Fibroblast of skin of abdomen (primary cell): ENCODE measurements at places on chromosomes 7 and 10.

- DNase-seq: peak; percentile 45
Measured at GRCh38 chr10:75211007-75211691, 553 bp downstream of the VDAC2 start.

DNA sequence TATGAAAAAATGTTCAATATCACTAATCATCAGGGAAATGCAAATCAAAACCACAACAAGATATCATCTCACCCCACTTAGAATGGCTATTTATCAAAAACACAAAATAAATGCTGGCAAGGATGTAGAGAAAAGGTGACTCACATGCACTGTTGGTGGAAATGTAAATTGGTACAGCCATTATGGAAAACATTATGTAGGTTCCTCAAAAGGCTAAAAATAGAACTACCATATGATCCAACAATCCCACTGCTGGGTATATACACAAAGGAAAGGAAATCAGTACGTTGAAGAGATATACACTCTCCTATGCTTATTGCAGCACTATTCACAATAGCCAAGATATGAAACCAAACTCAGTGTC is 50.2 kb downstream of the CDK1 start:
- peak; percentile 55 for DNase-seq

GRCh38 chr7:40439686-40440085 is 304.9 kb downstream of the SUGCT start:
- DNase-seq: peak; percentile 69

GRCh38 chr10:43795639-43796038 is 147.0 kb upstream of the ZNF32 start:
- no peak for DNase-seq

GRCh38 chr7:104857458-104858425 is 156.3 kb upstream of the KMT2E start:
- DNase-seq: no peak

- DNase-seq: no peak
Measured at GRCh38 chr10:86163522-86164173, 202.9 kb downstream of the GRID1 start.

- peak; percentile 66 for DNase-seq
Measured at GRCh38 chr7:29723599-29723998, 82.7 kb upstream of the WIPF3 start.

DNA sequence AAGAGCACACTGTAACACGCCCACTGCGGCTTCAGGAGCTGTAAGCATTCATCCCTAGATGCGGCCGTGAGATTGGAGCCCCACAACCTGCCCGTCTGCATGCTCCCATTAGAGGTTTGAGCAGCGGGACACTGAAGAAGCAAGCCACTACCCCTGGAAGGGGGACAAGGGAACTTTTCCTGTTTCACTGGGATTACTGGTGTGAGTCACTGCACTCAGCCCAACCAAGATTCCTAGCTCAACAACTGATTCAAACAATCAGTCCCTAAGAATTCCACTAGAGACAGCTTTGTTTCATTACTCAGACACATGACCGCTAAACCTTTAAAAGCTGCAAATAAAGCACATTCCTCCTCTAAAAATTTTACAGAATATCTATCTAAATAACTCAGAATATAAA is 69.8 kb downstream of the ORC5 start:
- DNase-seq: peak; percentile 50

DNA sequence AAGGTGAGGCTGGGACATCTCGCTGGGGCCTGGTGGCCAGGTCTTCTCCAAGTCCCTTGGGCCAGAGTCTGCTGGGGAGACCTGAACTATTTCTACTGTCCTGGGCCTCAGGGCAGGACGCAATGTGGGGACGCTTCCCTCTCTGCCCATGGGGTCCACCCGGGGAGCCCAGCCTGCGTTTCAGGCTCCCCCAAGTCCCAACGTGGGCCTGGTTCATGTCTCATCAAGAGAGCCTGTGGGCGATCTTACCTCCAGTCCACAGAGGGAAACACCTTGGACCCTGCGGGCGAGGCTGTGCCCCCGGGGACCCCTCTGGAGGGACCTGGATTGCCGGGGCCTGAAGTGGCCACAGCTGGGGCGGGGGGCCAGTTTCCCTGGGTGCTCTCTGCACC is 91.7 kb downstream of the DNAJB6 start:
- DNase-seq: no peak

- peak; percentile 86 for DNase-seq
Measured at GRCh38 chr10:13716081-13717071, 129.6 kb downstream of the PRPF18 start.

DNA sequence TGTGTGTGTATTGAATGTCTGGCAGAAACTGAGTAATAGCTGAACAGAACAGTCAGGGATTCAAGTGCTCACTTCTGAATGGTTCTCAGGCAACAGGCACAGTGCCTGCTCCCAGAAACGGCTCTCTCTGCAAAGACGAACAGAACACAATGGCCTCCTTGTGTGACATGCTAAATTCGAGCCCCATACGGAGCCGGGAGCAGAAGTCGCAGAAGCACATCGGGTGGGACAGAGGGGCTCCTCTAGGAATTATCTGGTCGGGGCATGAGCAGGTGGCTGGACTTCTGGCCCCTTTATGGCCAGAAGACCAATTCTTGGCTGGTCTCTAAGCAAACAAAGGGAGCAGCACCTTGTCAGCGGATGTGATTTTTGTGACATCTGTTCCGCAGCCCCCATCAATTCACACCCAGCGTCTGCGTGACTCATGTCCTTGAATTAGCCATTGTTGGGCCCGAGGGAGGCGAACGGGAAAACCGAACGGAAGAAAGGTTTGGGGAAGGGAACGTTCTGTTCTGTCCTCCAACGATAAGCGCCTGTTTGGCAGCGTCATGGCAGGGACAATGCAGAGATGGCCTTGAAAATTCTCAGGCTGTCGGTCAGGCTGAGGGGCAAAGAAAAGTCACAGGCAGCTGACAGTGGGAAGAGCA is 47.3 kb upstream of the NPTX2 start:
- DNase-seq: no peak

DNA sequence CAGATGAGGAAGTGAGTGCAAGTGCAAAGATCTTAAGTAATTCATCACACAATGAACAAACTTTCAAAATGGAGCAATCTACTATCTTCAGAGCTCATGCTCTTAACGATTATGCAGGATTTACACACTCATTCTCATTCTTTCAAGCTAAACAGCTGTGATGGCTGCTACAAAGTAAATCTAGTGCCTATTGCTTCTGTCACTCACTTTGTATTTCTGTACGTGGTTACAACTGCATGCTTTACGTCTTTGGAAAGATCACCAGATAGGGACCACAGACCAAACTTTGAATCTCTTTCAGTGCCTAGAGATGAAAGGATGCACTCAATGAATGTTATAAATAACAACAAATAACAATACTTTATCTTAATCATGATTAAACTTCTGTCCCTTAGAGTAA is 194.6 kb downstream of the MAGI2 start:
- no peak for DNase-seq

DNA sequence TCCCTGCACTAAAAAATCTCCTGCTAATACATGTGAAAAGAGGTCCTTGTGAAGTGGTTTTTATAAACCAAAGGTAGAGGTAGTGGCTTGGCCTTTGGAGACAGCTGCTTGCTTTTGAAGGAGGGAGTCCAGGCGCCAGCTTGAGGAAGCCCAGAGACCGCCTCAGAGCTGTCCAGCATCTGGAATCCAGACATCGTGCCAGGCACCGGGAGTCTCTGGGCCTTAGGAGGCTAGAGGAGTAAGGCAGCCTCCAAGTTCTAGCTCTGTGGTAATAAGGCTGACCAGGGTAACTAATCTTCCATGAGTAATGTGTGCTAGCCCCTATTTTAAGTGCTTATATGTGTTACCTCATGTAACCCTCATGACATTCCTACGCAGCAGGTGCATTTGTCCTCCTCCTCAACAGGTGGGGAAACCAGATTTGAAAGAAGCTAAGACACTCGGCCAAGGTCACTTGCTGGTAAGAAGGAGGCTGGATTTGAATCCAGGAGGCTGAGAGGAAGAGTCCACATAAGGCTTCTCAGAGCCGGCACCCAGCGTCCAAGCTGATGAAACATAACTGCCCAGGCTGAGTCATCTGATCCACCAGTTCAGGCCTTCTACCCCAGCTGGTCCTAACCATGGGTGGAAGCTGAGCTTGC is 26.1 kb downstream of the PRLHR start:
- no peak for DNase-seq

DNA sequence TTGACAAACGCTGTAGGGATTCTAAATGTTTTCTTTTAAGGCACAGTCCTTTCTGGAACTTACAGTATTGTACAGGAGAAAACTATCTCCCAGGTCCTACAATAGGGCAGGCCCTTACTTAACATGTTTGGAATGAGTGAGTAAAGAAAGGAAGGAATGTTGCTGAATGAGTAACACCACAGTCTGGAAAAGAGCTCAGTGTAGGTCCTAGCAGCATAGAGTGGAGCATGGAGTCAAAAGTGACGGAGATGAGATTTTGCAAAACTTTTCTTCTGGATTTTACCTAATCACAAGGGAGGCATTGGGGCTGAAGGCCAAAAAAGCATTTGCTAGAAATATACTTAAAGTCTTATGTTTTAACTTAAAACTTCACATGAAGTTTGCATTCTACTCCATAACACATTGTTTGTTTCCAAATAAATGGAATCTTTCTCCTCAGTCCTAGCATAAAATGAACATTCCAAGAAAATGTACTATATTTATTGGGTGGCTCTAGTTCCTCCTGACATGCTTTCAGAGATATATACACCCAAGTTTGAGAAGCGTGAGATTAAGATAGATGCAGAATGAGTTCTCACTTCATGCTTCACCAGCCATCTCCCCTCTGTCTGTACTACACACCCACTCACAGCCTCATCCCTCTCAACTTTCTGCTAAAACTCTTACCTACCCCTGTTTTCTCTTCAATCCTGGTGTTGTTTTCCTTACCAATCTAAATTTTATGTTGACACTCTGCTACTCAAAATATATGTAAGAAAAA is 20.2 kb upstream of the ADD3 start:
- DNase-seq: peak; percentile 88

- no peak for DNase-seq
Measured at GRCh38 chr7:151777908-151778670, 98.8 kb downstream of the PRKAG2 start.

- no peak for DNase-seq
Measured at GRCh38 chr7:112104120-112104519, 102.1 kb downstream of the DOCK4 start.

GRCh38 chr7:11185179-11185815 is 211.6 kb downstream of the PHF14 start:
- DNase-seq: peak; percentile 77

DNA sequence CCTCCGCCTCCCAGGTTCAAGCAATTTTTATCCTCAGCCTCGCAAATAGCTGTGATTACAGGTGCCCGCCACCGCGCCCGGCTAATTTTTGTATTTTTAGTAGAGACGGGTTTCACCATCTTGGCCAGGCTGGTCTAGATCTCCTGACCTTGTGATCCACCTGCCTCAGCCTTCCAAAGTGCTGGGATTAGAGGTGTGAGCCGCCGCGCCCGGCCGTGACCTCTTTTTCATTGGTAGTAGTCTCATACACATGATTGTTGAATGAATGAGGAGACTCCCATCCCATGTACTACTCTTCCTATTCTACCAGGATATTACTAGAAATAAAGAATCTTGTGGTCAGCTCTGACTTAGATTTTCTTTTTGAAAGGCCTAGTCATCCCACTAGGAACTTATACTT is 56.8 kb downstream of the ARID5B start:
- DNase-seq: no peak

DNA sequence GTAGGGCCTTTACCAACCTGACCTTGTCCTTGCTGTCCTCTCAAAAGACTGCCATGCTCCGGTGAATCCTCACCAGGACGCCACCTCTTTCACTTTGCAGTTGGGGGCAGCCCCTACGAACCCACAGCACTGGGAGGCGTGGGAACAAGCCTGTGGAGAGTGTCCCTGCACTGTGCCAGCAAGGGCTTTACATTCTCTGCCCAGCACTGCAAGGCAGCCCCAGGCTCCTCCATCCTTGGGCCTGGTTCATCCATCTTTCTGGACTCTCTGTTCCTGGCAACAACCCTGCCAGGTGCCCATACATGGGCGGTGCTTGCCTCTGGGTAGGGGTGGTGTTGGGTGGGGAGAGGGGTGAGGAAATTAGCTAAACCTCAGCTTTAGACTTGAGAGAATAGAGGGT is 1.4 kb downstream of the CHAT start:
- no peak for DNase-seq

DNA sequence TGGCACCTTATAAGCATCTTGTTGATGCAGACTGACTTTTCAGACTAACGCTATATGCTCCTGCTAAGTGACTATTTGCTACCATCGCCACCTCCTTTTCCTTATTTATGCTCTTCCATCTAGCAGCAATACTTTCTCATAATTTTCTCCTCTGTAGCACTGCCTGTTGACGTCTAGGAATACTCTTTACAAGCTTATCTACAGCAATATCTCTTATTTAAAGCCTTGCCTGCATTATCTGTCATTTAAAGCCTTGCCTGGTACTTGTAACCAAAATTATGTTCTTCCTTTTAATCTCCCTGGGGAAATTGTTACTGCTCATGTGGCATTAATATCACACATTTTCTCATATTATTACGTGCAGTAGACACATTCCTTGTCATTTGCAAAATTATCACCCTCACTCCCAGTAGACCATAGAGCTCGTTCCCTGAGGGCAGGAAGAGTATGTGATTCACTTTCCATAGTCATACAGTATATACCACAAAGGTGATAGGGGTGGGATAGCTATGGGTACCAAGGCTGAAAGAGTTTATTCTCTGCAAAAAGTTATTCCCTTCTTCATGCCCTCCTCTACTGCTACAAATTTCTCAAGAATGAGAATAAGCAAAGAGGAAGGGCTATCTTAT is 359.7 kb upstream of the PCDH15 start:
- DNase-seq: no peak

- DNase-seq: no peak
Measured at GRCh38 chr7:35714862-35715261, 19.9 kb upstream of the HERPUD2 start.

DNA sequence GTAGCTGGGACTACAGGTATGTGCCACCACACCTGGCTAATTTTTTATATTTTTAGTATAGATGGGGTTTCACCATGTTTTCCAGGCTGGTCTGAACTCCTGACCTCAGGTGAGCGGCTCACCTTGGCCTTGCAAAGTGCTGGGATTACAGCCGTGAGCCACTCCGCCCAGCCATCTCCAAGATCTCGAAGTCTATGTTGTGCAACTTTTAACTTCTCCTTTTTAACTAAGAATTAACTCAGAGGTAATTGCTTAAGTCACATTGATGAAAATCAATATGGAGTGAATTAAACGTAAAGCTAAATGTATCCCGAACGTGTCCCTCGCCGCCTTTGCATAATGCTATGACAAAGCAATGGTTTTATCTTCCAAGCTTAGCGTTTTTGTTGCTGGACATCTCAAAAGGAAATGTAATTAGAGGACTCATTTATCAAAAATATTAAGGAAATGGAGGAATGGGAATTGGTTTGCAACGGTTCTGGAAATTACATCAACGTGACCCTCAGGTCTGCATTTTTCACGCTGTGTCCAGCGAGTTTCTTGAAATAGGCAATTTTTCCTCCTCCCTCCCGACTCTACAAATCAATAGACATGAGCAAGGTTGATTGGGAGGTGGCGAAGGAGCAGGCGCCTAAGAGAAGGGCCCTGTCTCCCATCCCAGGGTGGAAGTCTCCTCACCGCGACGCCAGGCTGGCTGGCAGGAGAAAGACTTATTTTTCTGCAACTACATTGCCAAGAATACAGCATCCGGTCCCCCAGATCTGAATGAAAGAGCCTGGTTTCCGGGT is 89.8 kb downstream of the TMEM130 start:
- no peak for DNase-seq
